ENCODE measurements at places on chromosomes 7 and 10.

DNA sequence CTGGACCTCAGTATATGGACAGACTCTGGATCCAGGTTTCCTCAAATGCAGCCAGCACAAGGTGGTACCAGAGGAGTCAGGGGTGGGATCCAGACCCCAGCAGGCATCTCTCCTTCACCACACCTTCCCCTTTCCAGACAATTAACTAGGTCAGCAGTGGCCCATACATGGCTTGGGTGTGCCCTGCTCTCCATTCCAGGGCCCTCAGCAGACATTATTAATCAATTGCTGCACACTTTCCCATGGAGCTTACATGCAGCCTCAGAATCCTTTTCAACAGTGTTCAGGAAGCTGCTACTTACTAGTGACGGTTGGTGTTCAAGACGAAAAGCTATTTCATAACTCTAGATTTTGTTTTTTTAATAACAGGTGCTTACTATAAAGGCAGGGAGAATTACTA lies 6.0 kb downstream of the COL13A1 start:
- DNase-seq: no peak

GRCh38 chr10:19862811-19863515 lies 46.7 kb downstream of the PLXDC2 start:
- DNase-seq: no peak

- DNase-seq: peak; percentile 60
Observed at GRCh38 chr7:47327698-47328391, 254.1 kb downstream of the TNS3 start.

- DNase-seq: peak; percentile 28
Observed at GRCh38 chr7:128211626-128212025, 29.5 kb upstream of the LEP start.

DNA sequence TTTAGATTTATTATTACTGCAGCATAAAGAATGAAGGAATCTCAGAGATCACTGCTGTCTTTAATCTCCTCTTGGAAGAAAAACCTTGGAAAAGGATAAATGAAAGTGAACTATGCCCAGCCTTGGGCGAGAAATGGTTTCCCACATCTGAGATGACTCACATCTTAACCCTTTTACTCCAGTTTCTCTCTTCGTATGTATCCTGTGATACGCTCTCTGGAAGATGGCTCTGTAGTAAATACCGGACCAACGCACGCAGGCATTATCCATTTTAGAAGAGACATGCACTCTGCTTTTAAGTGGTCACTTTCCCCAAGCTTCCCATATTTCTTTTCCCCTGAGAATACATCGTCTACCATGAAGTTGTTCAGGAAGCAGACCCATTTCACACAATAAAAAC lies 207.3 kb upstream of the BMPER start:
- DNase-seq: peak; percentile 25

- peak; percentile 99 for DNase-seq
Observed at GRCh38 chr7:832167-832967, at the start of gene SUN1. TSS of gene SUN1 (plus strand) at chr7:832476. CDS start at chr7:832525, 49 bp downstream.

DNA sequence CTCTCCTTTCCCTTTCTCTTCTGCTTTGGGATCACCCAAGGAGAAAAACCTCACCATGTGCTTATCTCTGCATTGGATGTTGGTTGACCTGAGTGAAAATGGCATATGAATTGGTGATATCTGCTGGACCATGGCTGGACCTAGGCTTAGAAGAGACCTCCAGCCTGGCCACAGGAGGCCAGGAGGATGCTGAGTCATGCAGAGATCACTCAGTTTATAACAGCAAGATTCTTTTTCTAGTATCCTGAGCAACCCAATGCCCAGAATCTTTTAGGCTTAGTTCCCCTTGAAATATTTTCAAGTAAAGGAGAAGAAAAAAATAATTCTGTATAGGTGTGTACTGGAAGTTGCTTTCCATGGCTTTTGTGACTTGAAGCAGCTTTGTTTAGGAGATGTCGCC lies 236.3 kb downstream of the KLF6 start:
- DNase-seq: no peak

DNA sequence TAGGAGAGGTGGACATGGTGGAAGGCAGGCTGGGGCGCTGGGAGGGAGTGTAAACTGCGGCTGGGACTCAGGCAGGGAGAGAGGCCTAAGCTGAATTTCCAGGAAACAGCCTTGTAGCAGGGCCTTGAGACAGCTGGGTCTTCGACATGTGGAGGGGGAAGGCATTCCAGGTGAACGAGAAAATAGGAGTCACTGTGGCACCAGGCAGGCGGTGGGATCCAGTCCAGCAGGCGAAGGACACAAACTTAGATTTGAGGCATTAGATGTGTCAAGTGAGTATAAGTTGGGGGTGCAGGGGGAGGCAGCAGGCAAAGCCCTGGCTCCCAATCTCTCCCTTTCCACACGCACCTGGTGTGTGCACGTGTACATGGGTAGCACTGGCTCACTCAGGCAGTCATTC lies 105.3 kb downstream of the PTPN20 start:
- DNase-seq: no peak

- DNase-seq: no peak
Observed at GRCh38 chr7:2079332-2080059, 153.2 kb downstream of the MAD1L1 start.

- no peak for DNase-seq
Observed at GRCh38 chr10:125264091-125264490, 103.7 kb upstream of the CTBP2 start.

DNA sequence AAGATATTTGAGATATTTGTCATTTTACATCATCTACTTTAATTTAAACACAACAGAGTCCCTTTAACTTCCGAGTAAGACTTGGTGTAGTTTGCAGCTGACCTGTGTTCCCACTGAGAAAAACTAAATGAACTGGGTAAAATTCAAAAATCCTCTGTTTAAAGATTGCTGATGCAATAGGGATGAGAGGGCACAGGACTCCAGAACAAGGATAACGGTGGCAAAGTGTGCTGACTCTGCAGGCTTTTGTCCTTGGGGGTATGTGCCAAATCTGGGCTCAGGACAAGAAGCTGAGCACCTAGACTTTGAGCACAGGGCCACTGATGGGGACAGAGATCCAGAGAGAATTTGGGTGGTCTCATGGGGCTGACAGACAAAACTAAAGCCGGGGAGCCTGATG lies 156.8 kb downstream of the CCDC71L start:
- no peak for DNase-seq

DNA sequence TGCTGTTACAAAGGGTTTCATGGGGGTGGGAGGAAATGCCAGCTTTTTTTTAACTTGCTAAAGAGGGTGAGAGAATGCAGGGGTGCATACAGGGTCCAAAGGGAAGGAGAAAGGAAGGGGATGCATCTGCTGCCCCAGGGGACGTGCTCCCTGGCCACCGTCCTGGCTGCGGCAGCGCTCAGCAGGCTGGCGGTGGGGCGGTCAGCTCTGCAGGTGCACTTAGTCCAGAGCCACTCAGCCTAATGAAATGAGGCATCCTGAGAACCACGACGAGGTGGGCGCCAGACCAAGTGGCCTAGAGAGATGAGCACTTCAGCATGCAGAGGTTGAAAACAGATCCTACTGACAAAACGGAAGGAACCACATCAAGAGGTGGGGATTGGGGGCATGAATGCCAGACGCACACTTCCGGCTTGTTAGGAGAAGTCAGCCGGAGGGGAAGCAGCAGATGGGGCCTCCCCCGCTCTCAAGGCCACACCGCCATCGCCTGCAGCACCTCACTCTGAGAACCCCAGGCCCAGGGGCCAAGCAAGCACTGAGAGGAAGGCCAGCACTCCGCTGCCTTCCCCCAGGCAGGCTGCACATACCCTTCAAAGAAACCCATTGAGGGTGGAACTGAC lies 94.5 kb downstream of the MAD1L1 start:
- DNase-seq: no peak

GRCh38 chr10:75281974-75282373 lies 46.2 kb upstream of the COMTD1 start:
- DNase-seq: peak; percentile 92

DNA sequence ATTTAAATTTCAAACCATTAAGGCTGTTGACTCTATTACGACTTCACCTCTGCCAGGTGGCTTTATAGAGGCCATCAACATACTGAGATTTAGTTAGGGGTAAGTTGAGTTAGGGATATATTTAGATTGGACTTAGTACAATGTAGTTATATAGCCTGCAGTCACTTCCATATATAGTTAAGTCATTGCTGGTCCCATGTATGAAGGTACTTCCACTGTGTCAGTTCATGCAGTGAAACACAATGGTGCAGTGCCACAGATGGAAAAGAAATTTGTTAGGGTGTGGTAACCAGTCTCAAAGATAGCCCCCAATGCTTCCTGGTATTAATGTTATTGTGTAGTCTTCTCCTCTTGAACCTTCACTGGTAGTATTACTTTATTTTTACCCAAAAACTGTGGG lies 12.6 kb upstream of the TSPAN13 start:
- no peak for DNase-seq

DNA sequence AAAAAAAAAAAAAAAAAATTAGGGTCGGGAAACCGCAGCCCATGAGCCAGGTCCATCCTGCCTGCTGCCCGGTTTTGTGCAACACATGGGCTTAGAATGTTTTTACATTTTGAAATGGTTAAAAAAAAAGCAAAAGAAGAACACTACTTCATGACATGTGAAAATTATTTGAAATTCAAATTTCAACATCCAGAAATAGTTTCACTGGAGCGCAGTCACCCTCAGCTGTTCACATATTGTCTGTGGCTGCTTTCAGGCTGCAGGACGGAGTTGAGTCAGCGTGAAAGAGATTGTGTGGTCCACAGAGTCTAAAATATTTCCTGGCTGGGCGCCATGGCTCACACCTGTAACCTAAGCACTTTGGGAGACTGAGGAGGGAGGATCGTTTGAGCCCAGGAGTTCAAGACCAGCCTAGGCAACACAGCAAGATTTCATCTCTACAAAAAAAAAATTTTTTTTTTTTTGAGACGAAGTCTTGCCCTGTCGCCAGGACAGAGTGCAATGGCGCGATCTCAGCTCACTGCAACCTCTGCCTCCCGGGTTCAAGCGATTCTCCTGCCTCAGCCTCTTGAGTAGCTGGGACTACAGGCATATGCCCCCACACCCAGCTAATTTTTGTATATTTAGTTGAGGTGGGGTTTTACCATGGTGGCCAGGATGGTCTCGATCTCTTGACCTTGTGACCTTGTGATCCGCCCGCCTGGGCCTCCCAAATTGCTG lies 63.9 kb upstream of the ECHDC3 start:
- peak; percentile 53 for DNase-seq

- DNase-seq: no peak
Observed at GRCh38 chr10:8389630-8390029, 335.1 kb downstream of the GATA3 start.

GRCh38 chr7:90853205-90853604 lies 257.1 kb downstream of the CDK14 start:
- DNase-seq: no peak

DNA sequence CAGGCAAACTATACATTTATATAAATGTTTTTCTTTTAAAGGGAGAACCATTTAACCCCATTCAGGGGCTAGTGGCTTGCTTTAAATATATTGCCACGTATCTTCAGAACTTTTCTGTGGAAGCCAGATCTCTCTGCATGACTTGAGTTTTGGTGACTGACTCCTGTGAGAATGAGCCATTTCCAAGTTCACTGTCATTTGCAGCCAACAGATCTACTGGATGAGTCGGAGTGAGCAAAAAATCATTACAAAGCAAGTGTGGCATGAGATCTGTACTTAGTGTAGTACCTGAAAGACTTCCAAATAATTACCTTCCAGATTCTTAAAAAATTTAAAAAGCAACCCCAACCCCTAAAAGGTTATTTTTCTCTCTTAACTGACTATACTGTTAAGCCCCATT lies 45.6 kb downstream of the PDSS1 start:
- no peak for DNase-seq

GRCh38 chr10:70668454-70668970 lies 3.8 kb upstream of the ADAMTS14 start:
- peak; percentile 30 for DNase-seq

DNA sequence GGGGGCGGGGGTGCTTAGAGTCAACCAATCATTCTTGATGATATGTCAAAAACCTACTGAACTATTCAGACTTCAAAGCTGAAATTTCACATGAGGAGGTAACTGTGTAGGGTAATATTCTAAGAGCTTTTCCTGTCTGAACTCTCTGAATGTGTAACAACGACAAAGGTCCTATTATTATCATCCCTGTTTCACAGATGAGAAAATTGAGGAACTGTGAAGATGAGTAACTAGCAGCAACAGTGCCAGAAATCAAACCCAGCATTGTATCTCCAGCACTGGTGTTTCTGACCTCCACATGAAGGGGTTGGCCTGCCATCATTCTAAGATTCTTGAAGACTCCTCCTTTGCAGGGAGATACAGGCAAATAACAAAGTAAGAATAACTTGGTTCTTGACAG lies 294.7 kb upstream of the AOAH start:
- DNase-seq: no peak

- no peak for DNase-seq
Observed at GRCh38 chr7:66339141-66339540, 134.0 kb downstream of the TPST1 start.

GRCh38 chr7:151013733-151014497 lies 10.4 kb downstream of the ATG9B start:
- no peak for DNase-seq

GRCh38 chr7:2473496-2474180 lies 2.6 kb downstream of the GRIFIN start:
- DNase-seq: no peak

DNA sequence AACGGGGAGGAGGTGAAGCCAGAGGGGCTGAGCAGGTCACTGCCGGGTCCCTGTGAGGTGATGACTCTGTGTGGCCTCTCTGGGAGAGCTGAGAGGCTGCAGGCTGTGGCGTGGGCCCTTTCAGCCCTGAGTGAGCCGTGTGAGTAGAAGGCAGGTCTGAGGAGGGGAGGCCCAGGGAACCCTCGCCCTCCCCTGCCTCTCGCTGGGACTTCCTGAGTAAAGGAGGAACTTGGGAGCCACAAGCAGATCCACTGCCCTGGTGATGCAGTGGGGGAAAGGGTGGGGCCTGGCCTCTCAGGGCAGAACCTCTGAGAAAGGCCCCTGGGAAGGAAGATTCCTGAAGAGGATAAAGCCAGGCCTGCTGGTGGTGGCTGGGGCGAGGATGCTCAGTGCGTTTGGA lies 22.8 kb downstream of the EEPD1 start:
- no peak for DNase-seq

DNA sequence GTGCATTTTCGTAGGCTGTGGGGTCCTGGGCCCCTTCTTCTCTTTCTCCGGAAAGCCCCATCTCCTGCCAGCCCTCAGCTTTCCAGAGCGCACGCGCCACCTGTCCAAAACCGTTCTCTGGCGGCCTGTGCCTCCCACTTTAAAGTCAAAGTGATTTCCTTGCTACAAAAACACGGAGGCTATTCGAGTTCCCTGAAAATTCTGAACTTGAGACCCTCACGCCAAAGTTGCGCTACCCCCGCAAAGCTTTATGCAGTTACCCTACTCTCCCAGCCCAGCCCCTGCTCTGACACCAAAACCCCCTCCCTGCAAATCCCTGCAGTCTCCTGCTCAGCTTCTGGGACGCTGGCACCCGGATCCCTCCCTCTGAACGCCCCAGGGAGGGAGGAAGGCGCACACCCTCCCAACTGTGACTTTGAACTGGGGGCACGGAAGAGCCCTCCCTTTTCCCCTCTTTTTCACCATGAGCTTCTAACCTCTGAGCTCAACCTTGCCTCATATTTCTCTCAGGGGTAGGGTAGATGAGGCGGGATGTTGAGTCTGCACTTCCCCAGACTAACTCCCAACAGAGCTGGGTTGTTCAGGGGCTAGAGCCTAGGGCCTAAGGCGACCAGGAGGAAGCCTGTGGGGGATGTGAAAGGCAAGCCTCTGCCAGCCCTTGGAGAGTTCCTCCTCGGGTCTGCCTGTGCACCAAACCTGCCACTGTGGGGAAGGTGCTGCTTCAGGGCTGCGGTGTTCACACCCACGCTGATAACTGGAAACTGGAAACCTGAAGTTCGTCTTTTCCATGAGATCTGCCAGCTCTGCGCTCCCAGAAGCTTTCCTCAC lies 2.7 kb upstream of the PAX4 start:
- DNase-seq: no peak

Measured in SW480 (cell line).